ENCODE measurements at places on chromosomes 3 and 15.

- DNase-seq, result no peak
Measured at GRCh38 chr3:109127553-109127952, 9.0 kb upstream of the C3orf85 start.

GRCh38 chr3:64681827-64682226 is 6.0 kb downstream of the ADAMTS9 start:
- no peak for DNase-seq

DNA sequence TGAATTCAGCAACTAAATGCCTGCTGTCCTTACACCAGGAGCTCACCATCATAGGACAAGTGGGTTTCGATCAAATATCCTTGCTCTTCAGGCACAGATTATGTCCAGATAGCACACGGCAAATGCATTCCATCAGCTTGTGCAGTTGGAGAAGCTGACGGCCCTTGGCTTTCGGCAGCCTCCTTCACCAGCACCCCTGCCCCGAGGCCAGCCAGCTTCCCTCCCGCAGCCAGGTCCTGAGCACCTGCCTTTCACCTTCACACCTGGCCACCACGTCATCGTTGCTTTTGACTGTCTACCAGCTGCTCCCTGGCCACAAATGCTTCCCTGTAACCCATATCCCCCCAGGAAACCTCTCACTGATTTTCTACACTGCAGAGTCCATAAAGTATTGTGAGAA is 355.5 kb downstream of the OCA2 start:
- no peak for DNase-seq

- DNase-seq, result no peak
Measured at GRCh38 chr3:72306800-72307341, 521.9 kb upstream of the PROK2 start.

- no peak for DNase-seq
Measured at GRCh38 chr15:97684249-97684648, 276.3 kb upstream of the ARRDC4 start.

All from vagina (tissue), 2 donors.